Gastroesophageal sphincter (tissue), 4 donors: ENCODE measurements at places on chromosomes 2 and 18.

DNA sequence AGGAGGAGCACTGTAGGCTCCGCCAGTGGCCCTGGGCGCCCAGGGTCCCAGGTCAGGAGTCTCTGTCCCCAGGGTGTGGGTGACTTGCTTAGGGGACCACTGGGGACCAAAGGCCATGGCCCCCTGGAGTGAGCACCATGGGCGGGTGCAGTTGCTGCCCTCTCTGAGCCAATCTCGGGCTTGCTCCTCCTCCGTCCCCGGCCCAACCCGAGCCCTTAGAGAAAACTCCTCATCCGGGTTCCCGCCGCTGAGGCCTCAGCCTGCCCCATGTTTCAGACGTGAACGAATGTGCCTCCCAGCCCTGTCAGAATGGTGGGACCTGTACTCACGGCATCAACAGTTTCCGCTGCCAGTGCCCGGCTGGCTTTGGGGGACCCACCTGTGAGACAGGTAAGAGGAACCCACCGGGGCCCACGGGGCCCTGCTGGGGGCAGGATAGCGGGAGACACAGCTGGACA lies 38.6 kb downstream of the SNED1 start:
- ATAC-seq: no peak

DNA sequence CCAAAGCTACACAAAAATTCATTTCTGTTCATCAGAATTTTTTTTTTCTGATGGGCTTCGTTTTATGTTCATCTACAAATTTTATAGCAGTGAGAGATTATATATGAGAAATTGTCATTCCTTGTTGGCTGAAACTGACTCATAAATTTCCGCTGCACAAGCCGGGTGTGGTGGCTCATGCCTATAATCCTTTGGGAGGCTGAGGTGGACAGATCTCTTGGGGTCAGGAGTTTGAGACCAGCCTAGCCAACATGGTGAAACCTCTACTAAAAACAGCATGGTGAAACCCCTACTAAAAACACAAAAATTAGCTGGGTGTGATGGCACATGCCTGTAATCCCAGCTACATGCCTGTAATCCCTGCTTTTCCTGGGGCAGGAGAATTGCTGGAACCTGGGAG lies 72.0 kb downstream of the PLEKHM3 start:
- no peak for ATAC-seq

GRCh38 chr2:218816561-218817011 lies 15.0 kb downstream of the PRKAG3 start:
- ATAC-seq: no peak

DNA sequence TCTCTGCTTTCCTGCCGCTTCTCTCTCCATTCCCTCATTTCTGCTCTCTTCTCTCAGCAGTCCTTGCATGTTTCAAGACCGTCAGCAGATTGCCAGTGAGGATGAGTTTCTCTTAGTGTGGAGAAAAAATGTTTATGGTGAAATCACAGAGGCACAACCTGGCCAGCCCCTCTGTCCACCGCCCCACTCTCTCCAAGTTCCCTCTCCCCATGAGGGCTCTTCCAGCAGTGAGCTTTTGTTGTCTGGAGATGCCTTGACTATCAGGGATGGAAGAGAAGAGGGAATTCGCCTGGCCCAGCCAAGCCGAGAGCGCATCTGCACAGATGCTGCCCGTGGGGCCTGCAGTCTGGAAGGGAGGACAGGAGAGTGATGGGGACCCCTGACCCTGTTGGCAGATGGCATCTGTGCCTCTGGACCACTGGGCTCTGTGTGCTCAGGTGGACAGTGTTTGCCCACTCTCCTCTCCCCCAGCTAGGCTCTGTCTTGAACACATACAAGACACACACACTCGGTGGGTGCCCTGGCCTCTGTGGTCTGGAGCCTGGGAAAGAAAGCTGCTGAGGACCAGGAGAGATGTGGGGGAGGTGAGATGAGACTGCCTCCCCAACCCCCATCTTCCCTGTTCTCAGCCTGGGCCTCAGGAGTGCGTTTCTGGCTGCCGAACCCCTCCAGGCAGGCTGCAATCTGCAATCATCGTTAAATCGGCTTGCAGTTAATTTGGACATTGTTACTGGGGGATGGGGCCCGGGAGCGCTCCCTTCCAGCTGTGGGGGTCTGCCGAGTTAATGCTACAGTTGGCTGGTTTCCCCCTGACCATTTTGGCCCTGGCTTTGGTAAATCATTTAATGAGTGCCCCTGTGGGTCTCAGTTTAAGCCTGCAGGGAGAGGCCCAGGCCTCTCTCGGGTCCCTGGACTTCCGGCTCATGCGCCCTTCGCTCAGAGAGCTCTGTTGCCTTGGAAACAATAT lies 4.5 kb downstream of the ITM2C start:
- no peak for ATAC-seq

- no peak for ATAC-seq
Measured at GRCh38 chr2:98088261-98088660, 1.3 kb downstream of the VWA3B start.

DNA sequence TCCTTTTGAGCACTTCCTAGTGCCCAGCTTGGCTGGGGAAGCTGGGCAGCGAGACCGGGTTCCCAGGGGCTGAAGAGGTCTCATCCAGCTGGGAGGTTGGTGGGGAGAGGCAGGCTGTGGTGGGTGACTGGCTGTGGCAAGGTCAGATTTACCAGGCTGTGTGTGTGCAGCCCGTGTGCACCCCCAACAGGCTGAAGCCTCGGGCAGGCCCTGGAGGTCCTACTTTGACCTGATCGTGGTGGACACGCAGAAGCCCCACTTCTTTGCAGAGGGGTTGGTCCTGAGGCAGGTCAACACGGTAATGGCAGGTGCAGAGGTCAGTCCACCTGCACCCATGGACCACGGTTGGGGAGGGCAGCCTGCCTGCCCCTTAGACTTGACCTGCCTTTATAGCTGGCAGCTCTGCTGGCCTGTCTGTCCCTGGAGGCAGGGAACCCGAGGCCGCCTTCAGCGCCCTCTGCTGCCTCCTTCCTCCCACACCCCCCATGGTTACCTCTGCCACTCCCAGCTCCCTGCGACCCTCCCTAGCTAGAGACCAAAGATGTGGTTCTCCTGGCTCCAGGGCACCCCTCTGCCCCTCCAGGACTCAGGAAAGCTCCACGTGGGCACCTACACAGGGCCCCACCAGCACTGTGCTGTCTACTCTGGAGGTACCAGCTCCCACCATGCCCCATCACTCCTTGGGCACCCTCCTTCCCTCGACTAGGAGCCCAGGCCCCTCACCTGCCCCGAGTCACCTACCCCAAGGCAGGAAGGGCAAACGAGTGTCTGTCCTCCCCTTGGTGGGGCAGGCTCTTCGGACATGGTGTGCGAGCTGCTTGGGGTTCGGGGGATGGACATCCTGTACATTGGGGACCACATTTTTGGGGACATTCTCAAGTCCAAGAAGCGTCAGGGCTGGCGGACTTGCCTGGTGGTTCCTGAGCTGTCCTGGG lies 4.0 kb downstream of the NT5DC4 start:
- ATAC-seq: no peak

- peak; percentile 3 for ATAC-seq
Measured at GRCh38 chr2:233060501-233060979, 398 bp downstream of the INPP5D start.

GRCh38 chr2:151845884-151846283 lies 17.7 kb upstream of the ARL5A start:
- no peak for ATAC-seq

DNA sequence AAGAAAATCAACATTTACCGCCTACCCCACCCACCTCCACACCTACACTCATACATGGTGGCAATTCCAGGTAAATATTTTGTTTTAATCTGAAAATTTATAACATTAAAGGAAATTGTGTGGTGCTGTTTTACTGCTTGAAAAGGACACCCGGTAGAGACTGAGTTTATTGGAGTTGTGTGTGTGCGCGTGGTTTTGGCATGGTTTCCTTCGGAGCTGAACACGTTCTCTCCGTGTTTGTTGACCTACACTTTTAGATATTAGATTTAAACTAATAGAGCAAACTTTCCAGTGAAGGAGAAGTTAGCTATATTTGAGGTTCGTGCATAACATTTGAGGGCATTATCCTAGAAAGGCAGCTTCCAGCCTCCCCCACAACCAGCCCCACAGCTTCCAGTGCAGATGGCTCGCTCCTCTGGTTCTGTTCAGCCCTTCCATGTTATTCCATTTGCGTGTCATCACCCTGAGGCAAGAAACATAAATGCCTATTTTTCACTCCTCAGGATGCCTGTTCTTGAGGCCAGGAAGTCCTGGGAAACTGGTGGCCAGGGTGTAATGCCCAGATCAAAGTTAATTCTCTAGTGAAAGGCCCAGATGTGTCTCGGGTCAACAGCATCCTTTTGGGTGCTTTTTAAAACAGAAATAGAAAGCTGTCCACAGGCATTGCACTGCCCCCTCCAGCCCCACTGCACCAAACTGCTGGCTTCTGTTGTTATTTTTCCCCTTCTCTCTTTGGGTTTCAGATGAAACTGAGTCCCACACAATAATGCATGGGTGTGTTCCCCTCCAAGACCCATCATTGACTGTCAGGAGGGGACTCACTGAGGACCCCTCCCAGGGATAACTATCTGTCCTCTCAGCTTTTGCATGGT lies 190.2 kb downstream of the SETBP1 start:
- ATAC-seq: no peak

GRCh38 chr2:75920859-75921551 lies 210.3 kb upstream of the GCFC2 start:
- no peak for ATAC-seq

GRCh38 chr2:98324181-98324580 lies 22.1 kb upstream of the CNGA3 start:
- no peak for ATAC-seq

- no peak for ATAC-seq
Measured at GRCh38 chr2:101368376-101368775, 18.9 kb downstream of the CREG2 start.

- no peak for ATAC-seq
Measured at GRCh38 chr2:128986026-128986715, 667.5 kb upstream of the HS6ST1 start.

- peak; percentile 56 for ATAC-seq
Measured at GRCh38 chr2:130336877-130337734, 5.6 kb upstream of the IMP4 start.

- ATAC-seq: no peak
Measured at GRCh38 chr18:78228974-78229373, 750.6 kb upstream of the SALL3 start.

GRCh38 chr2:222563106-222563718 lies 92.7 kb downstream of the FARSB start:
- ATAC-seq: no peak

- no peak for ATAC-seq
Measured at GRCh38 chr18:48735080-48735676, 196.3 kb downstream of the CTIF start.

DNA sequence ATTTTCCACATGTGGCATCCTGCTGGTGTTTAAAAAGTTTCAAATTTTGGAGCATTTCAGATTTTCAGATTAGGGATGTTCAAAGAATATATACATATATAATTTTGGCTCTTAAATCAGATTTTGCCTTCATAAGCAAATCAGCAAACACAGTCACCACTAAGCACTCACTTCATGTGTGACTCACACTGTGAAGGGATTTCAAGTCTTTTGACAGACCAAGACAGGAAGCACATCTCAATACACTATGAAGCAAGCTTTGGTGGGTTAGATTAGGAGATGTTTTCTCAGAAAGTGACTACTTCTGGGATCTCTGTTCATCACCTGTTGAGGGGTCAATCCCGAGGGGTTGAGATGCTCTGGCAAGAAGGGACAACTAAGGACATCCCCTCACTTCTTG lies 227.8 kb upstream of the RBBP8 start:
- no peak for ATAC-seq

DNA sequence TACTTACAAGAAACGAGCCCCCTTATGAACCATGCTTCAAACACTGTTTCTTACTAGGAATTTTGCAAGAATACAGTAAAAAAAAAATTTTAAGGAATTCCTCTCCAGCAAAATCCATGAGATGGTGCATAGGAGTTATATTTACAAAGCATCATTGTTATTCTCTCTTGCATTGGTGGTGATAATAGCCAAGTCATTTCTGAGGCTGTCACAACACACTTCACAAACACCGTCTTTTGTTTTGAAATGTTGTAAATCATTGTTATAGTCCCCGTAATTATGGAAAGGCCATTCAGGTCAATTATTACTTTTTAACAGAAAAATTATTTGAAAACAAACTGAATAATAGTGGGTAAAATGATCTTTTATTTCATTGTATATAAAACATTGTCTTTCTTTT lies 60.1 kb downstream of the DYNC1I2 start:
- ATAC-seq: no peak

DNA sequence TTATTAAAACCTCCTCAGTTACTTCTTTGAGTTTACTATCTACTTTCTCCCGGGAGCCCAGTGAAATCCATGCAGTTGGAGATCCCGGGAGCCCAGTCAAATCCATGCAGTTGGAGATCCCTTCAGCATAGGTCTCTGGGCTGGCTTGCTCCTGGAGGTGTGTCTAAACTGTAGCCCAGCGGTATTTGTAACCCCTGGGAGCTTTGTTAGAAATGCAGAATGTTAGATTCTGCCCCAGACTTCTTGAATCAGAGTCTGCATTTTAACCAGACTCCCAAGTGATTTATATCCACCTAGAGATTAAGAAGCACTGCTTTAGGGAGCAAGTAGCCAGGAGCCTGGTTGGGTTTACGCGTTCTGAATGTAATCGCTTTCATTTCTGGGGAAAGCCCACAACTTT lies 54.5 kb downstream of the ARHGAP28 start:
- ATAC-seq: no peak

DNA sequence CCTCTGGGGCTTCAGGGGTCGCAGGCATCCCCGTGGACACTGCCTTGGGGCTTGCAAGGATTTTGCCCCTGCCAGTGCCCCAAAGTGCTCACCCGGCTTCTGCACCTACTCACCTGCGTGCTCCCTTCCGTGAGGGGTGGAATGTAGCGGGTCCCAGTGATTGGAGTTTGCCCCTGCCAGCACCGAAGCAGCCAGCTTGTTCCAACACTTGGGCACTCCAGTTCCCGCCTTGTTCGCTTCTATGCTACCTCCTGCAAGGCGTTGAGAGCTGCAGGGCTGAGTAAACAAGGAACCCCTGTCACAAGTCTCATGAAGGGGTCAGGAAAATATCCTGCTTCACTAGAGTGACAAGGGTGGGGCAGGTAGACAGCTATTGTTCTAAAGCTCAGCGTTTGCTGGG lies 631.5 kb downstream of the EPHA4 start:
- no peak for ATAC-seq

GRCh38 chr2:33205693-33206434 lies 259.1 kb downstream of the LTBP1 start:
- no peak for ATAC-seq

- no peak for ATAC-seq
Measured at GRCh38 chr2:10038716-10039115, 4.6 kb upstream of the KLF11 start.
